Hepatocyte (in vitro differentiated cells): ENCODE measurements at places on chromosomes 1 and 21. TPM values are rescaled to one million over a fixed set of nuclear protein-coding genes. Genes with fewer than 3 reads are reported as not detected.

The NPPB gene
- 4.3 and 6.7 TPM in 2 replicates for polyA plus RNA-seq

The LRRC38 gene
- polyA plus RNA-seq, result 14.0 and 26.7 TPM in 2 replicates

The MFSD2A gene
- polyA plus RNA-seq, result 5.6 and 9.8 TPM in 2 replicates

The C1orf185 gene
- not detected in 2 replicates for polyA plus RNA-seq

The MUL1 gene
- polyA plus RNA-seq, result 47.4 and 48.1 TPM in 2 replicates

The KHDRBS1 gene
- polyA plus RNA-seq, result 81.9 and 92.0 TPM in 2 replicates

The PALMD gene
- polyA plus RNA-seq, result 12.3 and 14.0 TPM in 2 replicates
